Activated T-helper 1 cell treated with anti-CD3 and anti-CD28 coated beads, Interleukin-2, amount 50 U/mL, for 16 hours (primary cell): ENCODE measurements at places on chromosomes 1 and 21.

GRCh38 chr1:87885278-87886025 is 556.8 kb downstream of the LMO4 start:
- DNase-seq, result no peak

DNA sequence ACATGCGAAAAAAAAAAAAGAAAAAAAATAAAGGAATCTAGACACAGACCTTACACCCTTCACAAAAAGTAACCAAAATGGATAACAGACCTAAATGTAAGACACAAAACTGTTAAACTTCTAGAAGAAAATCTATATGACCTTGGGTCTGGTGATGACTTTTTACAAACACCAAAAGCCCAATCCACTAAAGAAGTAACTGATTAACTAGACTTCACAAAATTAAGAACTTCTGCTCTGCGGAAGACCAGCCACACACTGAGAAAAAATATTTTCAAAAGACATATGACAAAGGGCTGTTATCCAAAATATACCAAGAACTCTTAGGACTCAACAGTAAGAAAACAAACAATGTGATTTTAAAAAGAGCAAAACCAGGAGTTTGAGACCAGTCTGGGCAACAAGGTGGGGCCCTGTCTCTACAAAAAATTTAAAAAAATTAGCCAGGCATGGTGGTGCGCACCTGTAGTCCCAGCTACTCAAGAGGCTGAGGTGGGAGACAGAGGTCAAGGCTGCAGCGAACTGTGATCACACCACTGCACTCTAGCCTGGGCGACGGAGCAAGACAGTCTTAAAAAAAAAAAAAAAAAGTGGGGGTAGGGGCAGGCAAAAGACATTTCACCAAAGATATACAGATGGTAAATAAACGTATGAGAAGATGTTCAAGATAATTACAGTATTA is 9.8 kb downstream of the PARP1 start:
- DNase-seq, result no peak

GRCh38 chr21:41631564-41632461 is 123.9 kb upstream of the TMPRSS2 start:
- DNase-seq, result no peak

- DNase-seq, result no peak
Observed at GRCh38 chr1:168236836-168237611, 11.2 kb downstream of the SFT2D2 start.

DNA sequence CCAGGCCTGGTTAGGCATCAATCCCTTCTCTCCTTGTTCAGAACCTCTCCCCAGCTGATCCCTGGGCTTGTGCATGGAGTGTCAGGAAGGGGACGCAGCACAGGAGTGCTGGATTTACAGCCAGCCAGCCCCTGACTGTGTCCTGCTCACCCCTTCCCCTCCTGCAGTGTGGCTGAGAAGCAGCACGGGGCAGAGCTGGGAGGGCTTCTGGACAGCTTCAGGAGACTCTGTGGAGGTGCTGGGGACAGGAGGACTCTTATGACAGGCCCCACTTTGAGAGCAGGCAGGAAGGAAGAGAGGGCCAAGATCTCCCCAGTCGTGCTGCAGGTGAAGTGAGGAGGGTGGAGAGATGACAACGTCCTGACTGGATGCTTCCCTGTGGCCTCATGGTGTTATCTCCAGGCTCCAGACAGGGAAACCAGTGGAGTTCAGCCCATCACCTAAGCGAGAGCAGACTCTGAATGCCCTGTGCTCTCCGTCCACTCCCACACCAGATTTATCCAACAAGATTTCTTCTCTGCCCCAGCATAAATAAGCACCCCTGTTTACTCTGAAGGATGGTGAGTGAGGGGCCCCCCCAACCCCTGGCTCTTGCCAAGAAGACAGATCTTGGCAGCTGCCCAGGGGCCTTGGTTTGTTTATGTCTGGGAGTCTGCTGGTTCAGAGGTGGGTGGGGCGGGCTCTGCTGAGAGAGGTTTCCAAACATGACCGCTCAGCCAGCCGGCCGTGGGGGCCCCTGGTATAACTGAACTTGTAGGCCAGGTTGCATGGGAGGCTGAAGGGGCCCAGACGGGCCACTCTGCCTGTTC is 21.3 kb downstream of the TMCC2 start:
- DNase-seq, result no peak

DNA sequence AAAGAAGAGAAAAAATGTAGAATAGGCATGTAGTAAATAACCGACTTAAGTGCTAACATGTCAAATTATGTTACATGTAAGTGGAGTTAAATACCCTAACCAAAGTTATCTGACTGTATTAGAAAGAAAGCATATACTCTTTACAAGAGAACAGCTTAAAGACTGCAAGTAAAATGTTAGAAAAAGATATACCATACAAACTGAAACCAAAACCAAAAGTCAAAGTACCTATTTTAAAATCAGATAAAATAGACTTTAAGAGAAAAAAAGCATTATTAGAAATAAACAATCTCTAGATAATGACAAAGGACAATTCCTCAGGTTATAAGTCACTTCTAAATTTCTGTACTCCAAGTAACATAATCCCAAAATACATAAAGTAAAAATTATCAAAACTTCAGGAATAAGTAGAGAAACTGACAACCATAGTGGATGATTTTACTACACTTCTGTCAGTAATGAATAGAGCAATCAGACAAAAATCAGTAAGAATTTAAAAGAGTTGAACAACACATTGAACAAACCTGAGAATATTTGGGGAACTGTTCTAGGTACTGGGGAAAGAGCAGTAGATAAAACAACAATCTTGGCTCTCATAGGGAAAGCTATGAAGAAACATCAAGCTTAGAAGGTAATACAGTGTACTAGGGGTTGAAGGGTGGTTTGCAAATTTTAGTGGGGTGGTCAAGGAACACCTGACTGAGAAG is 127.3 kb downstream of the TBX19 start:
- no peak for DNase-seq

GRCh38 chr1:2199042-2199810 is 4.7 kb upstream of the FAAP20 start:
- peak; percentile 56 for DNase-seq

DNA sequence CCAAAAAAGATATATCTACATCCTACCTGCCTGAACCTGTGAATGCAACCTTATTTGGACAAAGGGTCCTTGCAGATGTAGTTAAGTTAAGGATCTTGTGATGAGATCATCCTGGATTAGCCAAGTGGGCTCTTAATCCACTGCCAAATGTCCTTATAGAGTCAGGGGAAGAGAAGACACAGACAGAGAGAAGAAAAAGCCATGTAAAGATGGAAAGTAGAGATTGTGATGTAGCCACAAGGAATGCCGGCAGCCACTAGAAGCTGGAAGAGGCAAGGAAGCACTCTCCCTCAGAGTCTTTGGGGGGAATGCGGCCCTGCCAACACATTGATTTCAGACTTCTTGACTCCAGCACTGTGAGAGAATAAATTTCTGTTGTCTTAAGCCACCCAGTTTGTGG is 16.2 kb downstream of the HSD11B1 start:
- no peak for DNase-seq

- DNase-seq, result no peak
Observed at GRCh38 chr1:21852282-21853130, 40.4 kb downstream of the LDLRAD2 start.

- no peak for DNase-seq
Observed at GRCh38 chr1:39829791-39830533, 41.3 kb upstream of the BMP8B start.

GRCh38 chr1:245419461-245419978 is 264.7 kb downstream of the KIF26B start:
- no peak for DNase-seq

DNA sequence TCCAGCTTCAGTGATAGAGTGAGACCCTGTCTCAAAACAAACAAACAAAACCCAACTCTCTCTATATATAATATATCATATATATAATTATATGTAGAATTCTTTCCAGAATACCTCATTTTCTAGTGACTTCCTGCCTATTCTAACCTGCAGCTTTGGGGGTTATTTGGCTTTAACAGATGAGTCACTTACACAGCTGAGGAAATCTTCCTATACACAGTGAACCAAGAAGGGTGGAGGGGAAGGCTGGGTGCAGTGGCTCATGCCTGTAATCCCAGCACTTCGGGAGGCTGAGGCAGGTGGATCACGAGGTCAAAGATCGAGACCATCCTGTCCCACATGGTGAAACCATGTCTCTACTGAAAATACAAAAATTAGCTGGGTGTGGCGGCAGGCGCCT is 9.2 kb downstream of the RAB29 start:
- no peak for DNase-seq

- DNase-seq, result peak; percentile 29
Observed at GRCh38 chr1:207049974-207050391, 1.0 kb downstream of the YOD1 start.

- no peak for DNase-seq
Observed at GRCh38 chr21:41678016-41678923, 88.6 kb downstream of the RIPK4 start.

DNA sequence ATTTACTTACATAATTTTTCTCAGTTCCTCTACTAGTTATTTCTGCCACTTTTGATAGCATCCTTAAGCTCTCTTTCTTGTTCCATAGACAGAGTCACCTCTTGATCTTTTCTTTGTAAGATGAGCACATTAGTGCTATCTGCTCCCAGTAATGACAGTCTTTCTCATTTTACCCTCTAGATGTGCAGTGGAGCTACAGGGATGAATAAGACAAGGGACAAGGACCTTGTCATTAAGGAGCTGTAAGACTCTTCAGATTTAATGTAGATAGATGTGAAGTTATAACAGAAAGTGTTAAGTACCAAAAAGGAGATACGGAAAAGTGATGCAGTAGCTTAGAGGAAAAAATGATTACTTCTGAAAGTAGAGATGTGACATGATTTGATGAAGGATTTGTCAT is 20.4 kb downstream of the SCP2 start:
- no peak for DNase-seq

DNA sequence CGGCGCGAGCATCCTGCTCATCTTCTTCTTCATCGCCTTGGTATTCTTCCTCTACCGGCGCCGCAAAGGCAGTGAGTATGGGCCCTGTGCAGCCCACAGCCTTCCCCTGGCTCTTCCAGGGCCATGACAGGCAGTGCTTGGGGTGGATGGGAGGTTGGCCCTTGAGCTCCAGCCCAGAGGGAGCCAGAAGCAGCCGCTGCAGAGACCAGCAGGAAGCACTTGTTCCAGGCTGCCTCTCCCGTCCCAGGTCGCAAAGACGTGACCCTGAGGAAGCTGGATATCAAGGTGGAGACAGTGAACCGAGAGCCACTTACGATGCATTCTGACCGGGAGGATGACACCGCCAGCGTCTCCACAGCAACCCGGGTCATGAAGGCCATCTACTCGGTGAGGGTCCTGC is 87.3 kb upstream of the CD1D start:
- no peak for DNase-seq

- no peak for DNase-seq
Observed at GRCh38 chr1:88401313-88401712, 282.8 kb upstream of the PKN2 start.

- no peak for DNase-seq
Observed at GRCh38 chr1:74388855-74389254, 123.6 kb downstream of the LRRC53 start.

GRCh38 chr1:55720261-55720660 is 505.1 kb upstream of the USP24 start:
- no peak for DNase-seq

GRCh38 chr1:119635811-119636390 is 12.2 kb downstream of the ZNF697 start:
- DNase-seq, result no peak

GRCh38 chr1:118145721-118146120 is 39.3 kb downstream of the SPAG17 start:
- DNase-seq, result no peak

DNA sequence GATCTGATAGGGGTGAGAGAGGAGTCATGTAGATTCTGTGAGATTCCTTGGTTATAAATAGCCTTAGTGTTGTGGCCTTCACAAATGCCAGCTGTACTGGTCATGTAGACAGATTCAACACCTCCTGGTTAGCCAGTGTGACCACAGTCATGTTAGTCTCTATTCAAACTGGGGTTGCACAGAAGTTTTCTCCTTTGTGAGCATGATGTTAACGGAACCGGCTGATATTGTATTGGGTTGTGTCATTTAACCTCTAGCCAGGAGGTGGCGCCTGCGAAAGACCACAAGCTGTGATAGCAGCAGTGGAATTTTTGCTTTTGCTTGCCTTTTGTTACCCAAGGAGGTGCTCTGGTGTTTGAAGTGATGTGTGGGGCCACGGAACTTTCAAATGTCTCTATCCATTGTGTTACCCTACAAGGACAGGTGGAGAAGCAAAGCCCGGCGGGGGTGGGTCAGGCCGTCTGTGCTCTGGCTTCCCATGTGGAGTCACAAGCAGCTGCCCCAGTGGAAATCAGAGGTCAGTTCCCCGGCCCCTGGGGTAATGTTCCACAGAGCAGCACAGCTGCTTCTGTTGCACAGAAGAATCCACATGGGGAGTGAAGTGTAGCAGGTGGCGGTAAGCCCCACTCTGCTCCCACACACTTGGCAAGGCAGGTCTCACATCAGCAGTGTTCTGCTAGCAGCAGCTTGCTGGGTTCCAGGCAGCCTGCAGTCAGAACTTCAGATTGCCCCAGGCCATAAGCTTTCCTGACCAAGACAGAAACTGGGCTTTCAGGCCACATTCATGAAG is 112.6 kb downstream of the ADAMTS1 start:
- no peak for DNase-seq

GRCh38 chr1:54694771-54695170 is 20.9 kb upstream of the TTC4 start:
- DNase-seq, result no peak

- no peak for DNase-seq
Observed at GRCh38 chr1:58223522-58223921, 323.0 kb downstream of the OMA1 start.

GRCh38 chr1:119253366-119253765 is 112.9 kb upstream of the WARS2 start:
- no peak for DNase-seq

- DNase-seq, result no peak
Observed at GRCh38 chr1:93106226-93106625, 27.1 kb downstream of the MTF2 start.

GRCh38 chr1:212260557-212261355 is 24.5 kb upstream of the PPP2R5A start:
- no peak for DNase-seq

DNA sequence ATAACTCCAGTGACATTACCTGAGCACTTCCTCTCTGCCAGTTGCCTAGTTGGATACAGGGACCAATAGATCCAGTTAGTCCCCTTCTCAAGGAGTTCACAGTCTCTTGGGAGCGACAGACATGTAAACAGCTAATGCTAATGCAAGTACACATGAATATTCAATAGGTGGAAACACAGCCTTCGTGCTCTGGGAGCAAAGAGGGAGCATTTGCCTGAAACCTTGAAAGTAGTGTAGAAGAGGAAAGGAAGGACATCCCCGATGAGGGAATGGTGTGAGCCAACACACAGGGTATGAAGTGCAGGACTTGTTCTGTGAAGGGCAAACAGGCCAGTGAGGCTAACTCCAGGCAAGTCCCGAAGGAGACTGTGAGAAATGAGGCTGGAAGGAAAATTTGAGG is 3.8 kb upstream of the TMEM222 start:
- no peak for DNase-seq

DNA sequence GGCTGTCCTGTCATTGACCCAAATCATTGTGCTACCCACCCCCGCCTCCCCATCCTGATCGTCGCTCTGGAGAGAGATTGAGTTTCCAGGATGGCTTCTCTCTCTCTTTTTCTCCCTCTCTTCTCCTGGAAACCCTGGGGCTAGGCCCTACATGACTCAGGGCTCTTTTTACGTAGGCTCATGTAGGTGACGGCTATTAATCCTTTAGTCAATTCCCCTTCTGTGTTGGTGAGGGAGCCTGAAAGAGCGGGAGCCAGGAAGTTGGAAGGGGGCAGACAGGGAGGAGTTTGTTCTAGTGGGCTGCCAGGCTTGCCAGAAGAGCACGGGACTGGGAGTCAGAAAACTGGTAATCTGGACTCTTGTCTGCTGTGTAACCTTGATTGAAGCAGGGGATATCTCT is 9.7 kb downstream of the ATP2B4 start:
- no peak for DNase-seq

- no peak for DNase-seq
Observed at GRCh38 chr1:116971258-116971860, 30.2 kb upstream of the CD101 start.
